ENCODE measurements at places on chromosomes 5 and 9. TPM values are rescaled to one million over a fixed set of nuclear protein-coding genes. Genes with fewer than 3 reads are reported as not detected.

DNA sequence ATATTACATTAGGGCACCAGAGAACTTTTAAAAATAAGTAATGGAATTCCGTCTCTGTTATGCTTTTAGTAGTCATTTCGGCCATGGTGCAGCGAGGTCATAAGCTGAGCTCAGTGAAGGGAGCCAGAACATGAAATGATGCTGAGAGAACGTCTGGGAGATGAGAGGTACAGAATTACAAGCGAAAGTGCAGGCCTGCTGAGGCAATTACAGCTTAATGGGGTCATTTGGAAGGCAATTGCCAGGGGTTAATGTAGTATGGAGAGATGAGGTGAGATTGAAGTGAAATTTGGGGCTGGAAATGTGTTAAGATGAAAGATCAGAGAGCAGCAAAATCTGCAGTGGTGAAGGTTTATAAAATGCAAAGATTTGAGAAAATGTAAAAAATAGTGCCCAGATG, 96.5 kb downstream of the PBX3 start:
- no peak overlapping the region for H3K4me3 ChIP-seq
- DNase-seq: no peak
- H3K4me1 ChIP-seq: no peaks in the 10 kb centered on the region
- no peaks in the 10 kb centered on the region for H3K27me3 ChIP-seq
- no peak overlapping the region for H3K27ac ChIP-seq

The WDR38 gene
- not detected for total RNA-seq

The SMIM33 gene
- not detected for total RNA-seq

DNA sequence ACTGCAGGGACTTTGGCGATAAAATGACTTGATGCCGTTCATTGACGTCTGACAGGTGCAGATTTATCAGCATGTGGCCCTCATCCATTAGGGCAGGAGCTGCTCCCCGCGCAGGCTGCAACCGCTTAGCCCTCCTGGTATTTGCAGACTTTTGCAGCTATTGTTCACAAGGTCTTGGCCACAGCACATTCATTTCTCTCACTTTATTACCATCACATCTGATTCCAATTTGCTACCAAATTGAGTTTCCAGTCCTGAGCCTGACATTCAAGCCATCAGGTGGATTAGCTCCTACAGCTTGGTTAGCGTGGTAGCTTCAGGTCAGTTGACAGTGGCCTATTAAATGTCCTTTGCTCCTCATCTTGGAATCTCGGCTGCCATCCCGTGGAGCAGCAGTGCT, 299.2 kb downstream of the CD180 start:
- no peak for DNase-seq
- H3K36me3 ChIP-seq: no peaks in the 10 kb centered on the region
- no peak overlapping the region for H3K4me3 ChIP-seq
- H3K27me3 ChIP-seq: no peaks in the 10 kb centered on the region
- no peaks in the 10 kb centered on the region for H3K4me1 ChIP-seq

- H3K4me3 ChIP-seq: no peak overlapping the region
- no peaks in the 10 kb centered on the region for H3K4me1 ChIP-seq
- no peaks in the 10 kb centered on the region for H3K36me3 ChIP-seq
- H3K27me3 ChIP-seq: no peaks in the 10 kb centered on the region
- no peak for DNase-seq
These were observed 10.6 kb upstream of the PARP8 start for GRCh38 chr5:50655810-50656205.

DNA sequence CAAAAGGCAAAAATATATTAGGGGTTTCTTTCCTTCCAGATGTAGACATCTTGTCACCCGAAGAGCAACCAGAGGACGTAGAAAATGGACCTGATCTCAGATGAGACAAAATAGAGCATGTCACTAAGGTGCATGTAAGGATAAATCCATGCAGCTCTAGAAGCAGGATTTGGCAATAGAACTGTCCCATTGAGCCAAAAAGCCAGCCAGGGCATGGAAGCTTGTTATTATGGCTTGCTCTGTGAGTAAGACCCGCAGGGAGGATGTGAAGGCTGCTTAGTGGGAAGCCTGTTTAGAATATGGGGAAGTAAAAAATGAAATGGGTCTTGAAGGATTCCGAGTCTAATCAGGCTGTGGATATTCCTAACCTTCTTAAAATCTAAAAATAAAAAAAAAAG, 165.6 kb upstream of the MPDZ start:
- no peak for DNase-seq
- no peak overlapping the region for H3K4me3 ChIP-seq
- no peaks in the 10 kb centered on the region for H3K36me3 ChIP-seq
- H3K27ac ChIP-seq: no peak overlapping the region
- no peaks in the 10 kb centered on the region for H3K27me3 ChIP-seq
- no peaks in the 10 kb centered on the region for H3K4me1 ChIP-seq

GRCh38 chr9:130483371-130483971, 38.7 kb downstream of the ASS1 start:
- peaks cover 2% of the 10 kb centered on the region for H3K27me3 ChIP-seq
- no peaks in the 10 kb centered on the region for H3K36me3 ChIP-seq
- DNase-seq: no peak
- no peak overlapping the region for H3K4me3 ChIP-seq

GRCh38 chr9:13899924-13900323, 414.0 kb downstream of the NFIB start:
- H3K27ac ChIP-seq: no peak overlapping the region
- H3K36me3 ChIP-seq: no peaks in the 10 kb centered on the region
- H3K27me3 ChIP-seq: no peaks in the 10 kb centered on the region
- no peak for DNase-seq
- H3K4me1 ChIP-seq: no peaks in the 10 kb centered on the region

- H3K27me3 ChIP-seq: no peaks in the 10 kb centered on the region
- no peaks in the 10 kb centered on the region for H3K4me1 ChIP-seq
These were observed 20.2 kb downstream of the RECK start for GRCh38 chr9:36056896-36057295.

DNA sequence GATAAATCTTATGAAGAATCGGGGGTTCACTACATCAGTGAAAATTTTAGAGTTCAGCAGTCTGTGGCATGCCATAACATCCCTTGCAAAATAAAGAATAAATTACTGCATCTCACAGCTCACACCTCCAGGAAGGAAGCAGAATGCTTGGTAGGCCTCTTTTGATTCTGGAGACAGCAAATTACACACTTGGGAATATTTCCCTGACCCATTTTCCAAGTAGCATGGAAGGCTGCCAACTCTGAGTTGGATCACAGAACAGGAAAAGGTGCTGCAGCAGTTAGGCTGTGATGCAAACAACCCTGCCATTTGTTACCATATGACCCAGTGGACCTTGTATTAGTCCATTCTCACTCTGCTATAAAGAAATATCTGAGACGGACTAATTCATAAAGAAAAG, 293.5 kb downstream of the ASTN2 start:
- no peaks in the 10 kb centered on the region for H3K36me3 ChIP-seq
- no peaks in the 10 kb centered on the region for H3K4me1 ChIP-seq
- DNase-seq: no peak
- no peaks in the 10 kb centered on the region for H3K27me3 ChIP-seq

- no peaks in the 10 kb centered on the region for H3K4me1 ChIP-seq
- no peak for DNase-seq
- H3K27me3 ChIP-seq: no peaks in the 10 kb centered on the region
- H3K36me3 ChIP-seq: no peaks in the 10 kb centered on the region
- H3K27ac ChIP-seq: no peak overlapping the region
- H3K4me3 ChIP-seq: no peak overlapping the region
These were observed 501.6 kb downstream of the DTWD2 start for GRCh38 chr5:118486647-118487225.

DNA sequence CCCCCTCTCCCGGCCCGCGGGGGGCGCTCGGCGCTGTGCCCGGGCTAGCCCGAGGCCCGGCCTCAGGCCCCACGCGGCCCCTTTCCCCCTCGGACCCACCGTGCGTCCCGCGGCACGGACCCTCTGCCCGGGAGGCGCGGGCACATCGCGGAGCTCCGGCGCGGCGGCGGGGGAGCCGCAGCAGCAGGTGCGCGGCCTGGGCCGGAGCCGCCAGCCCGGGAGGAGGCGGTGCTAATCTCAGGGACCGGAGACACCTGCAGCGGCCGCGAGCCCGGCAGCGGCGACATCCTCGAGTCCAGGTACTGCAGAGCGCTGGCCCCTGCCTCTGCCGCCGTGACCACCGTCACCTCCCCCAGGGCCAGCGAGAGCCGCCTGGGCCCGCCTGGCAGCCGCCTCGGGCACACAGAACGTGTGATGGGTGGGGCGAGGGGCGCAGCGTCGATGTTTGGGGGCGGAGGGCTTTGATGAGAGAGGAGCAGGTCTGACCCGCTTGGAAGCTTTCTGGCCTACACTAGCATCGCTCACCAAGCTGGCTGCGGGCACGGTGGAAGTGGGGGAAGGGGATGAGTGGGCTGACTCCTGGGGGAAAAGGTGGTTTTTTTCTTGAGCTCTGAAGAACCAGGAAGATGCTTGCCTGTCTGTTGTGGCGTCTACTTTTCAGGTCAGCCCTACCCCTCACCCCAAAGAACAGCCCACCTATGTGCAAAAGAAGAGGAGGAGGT, 524 bp downstream of the CYFIP2 start:
- H3K4me3 ChIP-seq: peak overlapping the region; percentile 55
- peaks cover 63% of the 10 kb centered on the region for H3K4me1 ChIP-seq
- DNase-seq: peak; percentile 54
- H3K27ac ChIP-seq: peak overlapping the region; percentile 86

The TXNDC8 gene
- not detected for total RNA-seq

GRCh38 chr5:51227963-51228470, 155.2 kb upstream of the ISL1 start:
- no peaks in the 10 kb centered on the region for H3K27me3 ChIP-seq
- H3K4me1 ChIP-seq: no peaks in the 10 kb centered on the region
- no peak overlapping the region for H3K27ac ChIP-seq
- DNase-seq: no peak
- no peak overlapping the region for H3K4me3 ChIP-seq

The MYMK gene
- not detected for total RNA-seq

The FOXD4L3 gene
- not detected for total RNA-seq

The CCDC152 gene
- total RNA-seq: 4.9 TPM

The ISL1 gene
- not detected for total RNA-seq

DNA sequence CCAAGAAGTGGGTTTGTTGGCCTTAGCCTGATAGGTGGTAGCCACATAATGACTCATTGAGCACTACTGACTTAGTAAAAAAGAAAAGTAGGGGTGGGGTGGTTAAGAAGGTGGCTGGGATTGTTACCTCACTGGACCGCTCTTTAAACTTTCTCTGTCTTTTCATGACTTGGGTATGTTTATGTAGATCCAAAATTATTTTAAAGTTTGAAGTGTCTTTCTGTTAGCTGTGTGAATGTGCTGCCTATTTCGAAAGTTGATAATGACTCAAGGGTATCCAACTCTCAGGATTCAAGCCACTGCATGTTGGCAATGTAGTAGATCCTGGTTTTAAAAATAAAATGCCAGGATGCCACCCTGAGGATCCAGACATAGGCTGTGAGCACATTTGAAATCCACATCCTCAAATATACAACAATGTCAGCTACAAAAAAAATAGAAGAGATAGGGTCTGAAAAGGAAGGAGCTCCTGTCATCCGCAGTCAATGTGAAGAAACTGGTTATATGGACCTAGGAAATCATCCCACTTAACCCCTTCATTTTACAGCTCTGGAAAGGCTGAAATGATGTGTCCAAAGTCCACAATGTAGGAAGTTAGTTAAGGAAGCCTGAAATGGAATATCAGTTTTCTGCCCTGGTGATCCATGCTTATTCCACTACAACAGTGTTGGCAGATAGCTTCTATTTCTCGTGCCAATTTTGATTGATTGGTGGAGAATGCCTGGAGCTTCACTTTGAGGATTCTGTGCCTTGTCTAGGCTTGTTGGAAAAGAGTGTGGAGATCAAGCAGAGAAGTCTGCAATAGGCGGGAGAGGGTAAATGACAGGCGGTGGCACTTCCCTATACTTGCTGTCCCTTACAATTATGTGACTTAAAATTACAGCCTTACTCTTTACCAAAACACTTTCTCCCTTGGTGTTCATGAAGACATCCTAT, 23.4 kb downstream of the ZNF462 start:
- no peak overlapping the region for H3K27ac ChIP-seq
- H3K36me3 ChIP-seq: no peaks in the 10 kb centered on the region
- H3K4me1 ChIP-seq: no peaks in the 10 kb centered on the region
- H3K4me3 ChIP-seq: no peak overlapping the region

The DRD1 gene
- total RNA-seq: not detected

The MEF2C gene
- total RNA-seq: 18.3 TPM

The MAMDC4 gene
- 6.5 TPM for total RNA-seq

- H3K27me3 ChIP-seq: no peaks in the 10 kb centered on the region
- no peak overlapping the region for H3K27ac ChIP-seq
- no peak overlapping the region for H3K4me3 ChIP-seq
These were observed 34.1 kb upstream of the CPLANE1 start for GRCh38 chr5:37283214-37283820.

The TMEM215 gene
- total RNA-seq: not detected

Data from natural killer cell (primary cell).